A375 (cell line): ENCODE measurements at places on chromosomes 5 and 9. TPM values are rescaled to one million over a fixed set of nuclear protein-coding genes. Genes with fewer than 3 reads are reported as not detected.

Gene BTNL8
- 0.57 and 0.72 TPM in 2 replicates for total RNA-seq

Gene ENTPD2
- total RNA-seq: not detected in 2 replicates

Gene IL3
- total RNA-seq: not detected in 2 replicates

Gene HSD17B3
- 1.0 and 1.2 TPM in 2 replicates for total RNA-seq

Gene NIPSNAP3A
- 12.4 and 14.4 TPM in 2 replicates for total RNA-seq

Gene ELAVL2
- 2.0 and 2.3 TPM in 2 replicates for total RNA-seq

Gene PCDHB12
- total RNA-seq: 2.3 and 2.7 TPM in 2 replicates

Gene SPINK6
- not detected in 2 replicates for total RNA-seq

Gene EQTN
- total RNA-seq: not detected in 2 replicates

Gene CDH18
- 0.30 and 0.56 TPM in 2 replicates for total RNA-seq

Gene SLC30A5
- 42.9 and 69.1 TPM in 2 replicates for total RNA-seq

Gene SLC6A18
- total RNA-seq: not detected in 2 replicates

Gene IL13
- 0.42 TPM in 1 of 2 replicates, not detected in the other for total RNA-seq

Gene FOXD4L5
- 0.15 TPM in 1 of 2 replicates, not detected in the other for total RNA-seq

Gene ANXA2R
- total RNA-seq: 2.8 and 3.7 TPM in 2 replicates

Gene ADAMTS13
- 2.7 and 3.9 TPM in 2 replicates for total RNA-seq

Gene NRG2
- total RNA-seq: 8.5 and 8.9 TPM in 2 replicates

Gene ADAMTS12
- total RNA-seq: 15.2 and 15.6 TPM in 2 replicates

Gene SLC25A25
- total RNA-seq: 40.8 and 52.1 TPM in 2 replicates
